Hematopoietic multipotent progenitor cell treated with erythropoietin and hydrocortisone succinate and interleukin-3 and kit ligand, for 15 days (in vitro differentiated cells): ENCODE measurements at places on chromosomes 16 and 17.

DNA sequence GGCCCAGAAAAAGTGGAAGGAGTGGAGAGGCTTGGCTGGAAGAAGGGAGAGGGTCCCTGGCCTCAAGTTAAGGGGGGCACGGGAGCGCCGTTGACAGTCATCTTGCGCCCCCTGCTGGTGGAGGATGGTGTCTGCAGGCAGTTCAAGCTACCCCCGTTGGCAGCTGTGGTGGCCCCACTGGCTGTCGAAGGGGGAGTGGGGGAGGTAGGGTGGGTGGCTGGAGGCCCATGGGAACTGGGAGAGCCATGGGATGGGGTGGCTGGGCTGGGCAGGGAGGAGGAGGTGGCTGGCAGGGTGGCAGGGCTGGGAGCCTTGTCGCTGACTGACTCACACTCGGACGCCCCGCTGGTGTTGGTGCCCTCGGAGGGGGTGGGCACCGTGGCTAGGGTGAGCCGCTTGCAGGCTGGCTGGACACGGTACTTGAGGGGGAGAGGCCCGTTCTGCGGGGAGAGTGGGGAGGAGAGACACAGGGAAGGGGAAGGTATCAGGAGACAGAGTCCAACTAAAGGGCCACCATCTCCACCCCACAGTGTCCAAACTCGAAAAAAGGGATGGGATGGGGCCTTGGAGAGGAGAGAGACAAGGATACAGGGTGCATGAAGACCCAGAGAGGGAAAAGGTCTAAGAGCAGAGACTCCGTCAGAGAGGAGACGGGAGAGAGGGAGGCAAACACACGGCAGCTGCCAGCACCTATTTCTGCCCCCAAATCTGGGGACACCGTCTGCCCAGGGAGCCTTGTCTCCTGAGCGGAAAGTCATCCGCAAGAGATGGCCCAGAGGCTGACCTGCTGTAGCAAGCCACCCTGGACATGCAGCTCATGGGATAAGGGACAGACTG lies 5.2 kb downstream of the CISD3 start:
- DNase-seq = peak; percentile 68

GRCh38 chr17:68228817-68229570 lies 18.8 kb upstream of the AMZ2 start:
- no peak for DNase-seq

- DNase-seq = no peak
Measured at GRCh38 chr17:59572301-59572924, 7.0 kb downstream of the DHX40 start.

- DNase-seq = no peak
Measured at GRCh38 chr17:50679008-50679544, 28.6 kb downstream of the ANKRD40 start.

GRCh38 chr17:15171167-15172047 lies 93.7 kb downstream of the PMP22 start:
- DNase-seq = no peak

- DNase-seq = no peak
Measured at GRCh38 chr17:58630883-58631522, 60.8 kb downstream of the TEX14 start.

DNA sequence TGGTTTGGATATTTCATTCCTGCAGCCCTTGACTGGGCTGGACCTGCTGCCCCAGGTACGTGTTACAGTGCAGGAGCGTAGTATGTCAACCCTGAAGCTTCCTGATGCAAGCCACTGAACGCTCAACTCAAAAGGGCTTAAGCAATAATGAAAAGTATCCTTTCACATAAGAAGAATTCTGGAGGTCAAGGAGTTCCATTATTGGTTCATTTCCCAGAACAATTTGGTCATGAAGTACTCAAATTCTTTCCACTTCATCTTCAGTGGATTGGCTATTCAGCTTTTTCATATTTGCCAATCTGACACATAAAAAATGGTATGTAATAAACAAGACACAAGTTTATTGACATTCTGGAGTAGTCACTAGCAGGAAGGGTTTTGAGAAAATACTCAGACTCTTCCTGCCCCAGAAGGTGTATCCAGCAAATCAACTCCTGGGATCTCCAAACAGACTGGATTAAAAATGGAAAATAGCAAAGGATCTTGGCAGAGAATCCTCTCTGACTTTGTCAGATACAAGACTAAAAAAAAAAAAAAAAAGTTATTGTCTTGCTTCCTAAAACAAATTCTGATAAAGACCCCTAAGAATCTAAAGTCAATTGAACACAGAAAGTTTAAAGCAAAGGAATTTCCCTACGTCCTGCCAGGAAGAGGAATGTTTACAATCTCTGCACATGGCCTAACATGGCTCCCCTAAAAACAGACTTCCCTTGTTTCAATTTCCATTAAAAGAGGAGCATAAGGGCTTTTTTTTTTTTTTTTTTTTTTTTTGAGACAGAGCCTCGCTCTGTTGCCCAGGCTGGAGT lies 37.5 kb upstream of the WSB1 start:
- no peak for DNase-seq

DNA sequence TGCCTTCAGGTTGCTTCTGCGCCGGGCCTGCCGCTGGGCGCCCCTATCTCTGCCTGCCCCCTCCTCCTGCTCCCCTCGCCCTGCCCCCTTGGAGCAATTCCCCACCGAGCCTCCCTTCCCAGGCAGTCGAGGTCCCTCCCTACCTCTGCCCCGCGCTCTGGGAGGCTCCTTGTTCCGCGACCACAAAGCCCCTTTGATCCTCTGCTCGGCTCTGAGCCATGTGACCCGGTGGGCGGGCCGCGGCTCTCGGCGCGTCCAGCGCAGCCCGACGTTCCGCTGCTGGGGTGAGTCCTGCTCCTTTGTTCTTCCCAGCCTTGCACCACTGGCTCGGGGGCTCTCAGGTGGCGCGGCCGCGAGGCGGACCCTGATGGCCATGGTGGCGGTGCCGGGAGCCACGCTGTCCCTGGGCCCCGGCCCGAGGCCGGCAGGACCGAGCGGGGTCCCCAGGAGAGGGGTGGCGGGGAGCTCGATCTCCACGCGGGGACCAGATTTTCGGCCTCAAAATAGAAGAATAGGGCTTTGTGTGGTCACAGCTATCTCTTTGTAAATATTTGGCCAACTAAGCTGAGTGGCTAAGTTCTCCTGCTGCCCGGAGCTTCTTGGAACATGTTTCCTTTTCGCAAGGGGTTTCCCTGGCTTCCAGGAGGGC lies 310.6 kb downstream of the SEC14L1 start:
- DNase-seq = no peak

DNA sequence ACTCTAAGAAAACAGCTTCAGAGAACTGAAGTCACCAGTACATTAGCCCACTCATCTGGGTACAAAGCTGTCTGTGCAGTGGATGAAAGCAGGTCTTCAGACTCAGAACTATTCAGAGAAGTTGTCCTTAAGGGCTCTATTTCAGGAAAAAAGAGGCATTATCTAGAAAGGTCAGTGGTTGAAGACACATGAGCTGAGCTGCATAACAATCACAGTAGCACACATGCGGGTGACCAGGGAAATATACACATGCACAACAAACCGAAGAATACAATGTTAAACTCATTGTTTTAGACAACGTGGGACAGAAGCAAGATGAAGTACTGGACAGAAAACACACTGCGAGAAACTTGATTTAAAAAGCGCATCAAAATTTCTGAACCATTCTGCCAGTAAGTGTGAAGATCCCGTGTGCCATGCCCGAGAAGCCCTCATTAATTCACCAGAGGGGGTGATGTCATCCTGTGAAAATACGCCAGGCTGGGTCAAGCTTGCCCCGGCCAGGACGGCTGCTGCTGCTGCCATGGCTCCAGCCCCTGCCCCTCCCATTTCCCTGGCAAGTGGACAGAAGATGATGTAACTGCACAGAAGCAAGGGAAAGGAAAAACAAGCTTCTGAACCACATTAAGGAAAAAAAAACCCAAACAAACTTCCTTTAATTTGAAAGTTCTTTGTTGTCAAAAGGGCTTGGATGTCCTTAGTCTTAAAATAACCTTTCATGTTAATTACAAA lies 10.1 kb downstream of the DYNC1LI2 start:
- peak; percentile 72 for DNase-seq

DNA sequence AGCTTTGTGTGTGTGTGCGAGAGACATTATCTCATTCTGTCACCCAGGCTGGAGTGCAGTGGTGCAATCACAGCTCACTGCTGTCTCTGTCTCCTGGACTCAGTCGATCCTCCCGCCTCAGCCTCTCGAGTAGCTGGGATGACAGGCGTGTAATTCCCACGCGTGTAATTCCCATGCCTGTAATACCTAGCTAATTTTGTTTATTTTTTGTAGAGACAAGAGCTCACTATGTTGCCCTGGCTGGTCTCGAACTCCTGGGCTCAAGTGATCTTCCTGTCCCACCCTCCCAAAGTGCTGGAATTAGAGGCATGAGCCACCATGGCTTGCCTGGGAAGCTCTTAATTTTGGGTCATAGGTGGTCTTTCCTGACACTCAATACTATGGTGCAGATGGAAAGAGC lies 205.3 kb upstream of the TNRC6C start:
- no peak for DNase-seq

GRCh38 chr16:75206749-75207451 lies at the start of gene CTRB2:
Gene CTRB2, minus strand, starts transcription at chr16:75207161. Its CDS starts 20 bp downstream, at chr16:75207141.
- no peak for DNase-seq

GRCh38 chr17:63741143-63741407 lies 524 bp downstream of the STRADA start:
- DNase-seq = no peak

DNA sequence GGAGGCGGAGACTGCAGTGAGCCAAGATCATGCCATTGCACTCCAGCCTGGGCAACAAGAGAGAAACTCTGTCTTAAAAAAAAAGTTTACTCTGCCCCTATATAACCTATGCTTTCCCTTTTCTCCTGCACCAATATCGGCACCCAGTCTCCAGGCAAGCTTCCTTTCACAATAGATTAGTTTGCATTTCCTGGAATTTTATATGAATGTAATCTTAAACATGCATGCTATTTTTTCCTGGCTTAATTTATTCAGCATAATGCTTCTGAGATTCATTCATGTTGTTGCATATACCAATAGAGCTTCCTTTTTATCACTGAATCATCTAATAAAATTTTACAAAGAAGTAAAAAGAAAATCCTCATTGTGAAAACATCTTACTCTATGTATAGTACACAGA lies 59.4 kb downstream of the USP32 start:
- DNase-seq = no peak

- no peak for DNase-seq
Measured at GRCh38 chr16:48188449-48189102, 32.8 kb upstream of the ABCC12 start.

GRCh38 chr17:15081008-15081407 lies 184.1 kb downstream of the PMP22 start:
- no peak for DNase-seq

DNA sequence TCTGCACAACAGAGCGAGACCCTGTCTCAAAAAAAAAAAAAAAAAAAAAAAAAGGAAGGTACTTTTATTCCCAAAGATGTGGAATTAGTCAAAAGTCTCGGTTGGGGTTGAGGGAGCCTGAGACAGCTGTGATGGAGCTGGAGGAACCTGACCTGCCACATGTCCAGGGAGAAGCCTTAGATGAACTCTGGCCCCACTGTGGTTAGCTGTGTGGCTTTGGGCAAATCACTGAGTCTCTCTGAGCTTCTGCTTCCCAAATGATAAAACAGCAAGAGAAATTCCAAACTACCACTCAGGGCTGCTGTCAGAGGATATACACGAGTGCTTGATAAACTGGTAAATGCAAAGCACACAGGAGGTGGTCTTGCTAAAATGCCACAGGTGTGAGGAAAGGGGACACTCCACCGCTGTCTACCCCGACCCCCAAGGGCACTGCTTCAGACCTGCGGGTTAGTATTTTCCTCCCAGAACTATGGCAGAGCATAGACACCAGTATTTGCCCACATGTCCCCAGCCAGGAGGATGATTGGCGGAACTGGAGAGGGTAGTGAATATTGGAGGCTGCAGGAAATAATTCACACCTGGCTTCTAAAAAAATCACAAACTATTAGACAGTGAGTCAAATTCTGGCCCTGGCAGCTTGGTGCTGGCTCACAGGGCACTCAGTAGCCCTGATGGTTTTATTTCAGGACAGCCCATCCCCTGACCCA lies 14.7 kb downstream of the DRC3 start:
- DNase-seq = no peak
